ENCODE measurements at places on chromosomes 16 and 17.

GRCh38 chr16:49800876-49801275 lies 55.0 kb downstream of the ZNF423 start:
- no peak for DNase-seq

DNA sequence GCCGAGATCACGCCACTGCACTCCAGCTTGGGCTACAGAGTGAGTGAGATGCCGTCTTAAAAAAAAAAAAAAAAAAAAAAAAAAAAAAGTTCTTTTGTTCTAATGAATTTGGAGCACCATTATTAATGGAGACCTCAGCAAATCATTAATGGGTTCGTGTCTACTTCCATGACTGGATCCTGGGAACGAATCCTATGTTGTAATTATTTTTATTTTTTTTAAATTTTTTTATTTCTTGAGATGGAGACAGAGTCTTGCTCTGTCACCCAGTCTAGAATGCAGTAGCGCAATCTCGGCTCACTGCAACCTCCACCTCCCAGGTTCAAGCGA lies 30.7 kb downstream of the SPOP start:
- no peak for DNase-seq

- no peak for DNase-seq
Measured at GRCh38 chr16:48596326-48596725, 13.7 kb downstream of the N4BP1 start.

GRCh38 chr16:23302045-23302956 lies at the start of gene SCNN1B:
Gene SCNN1B, plus strand, starts transcription at chr16:23302302. Its CDS starts 46,298 bp downstream, at chr16:23348600.
- no peak for DNase-seq

DNA sequence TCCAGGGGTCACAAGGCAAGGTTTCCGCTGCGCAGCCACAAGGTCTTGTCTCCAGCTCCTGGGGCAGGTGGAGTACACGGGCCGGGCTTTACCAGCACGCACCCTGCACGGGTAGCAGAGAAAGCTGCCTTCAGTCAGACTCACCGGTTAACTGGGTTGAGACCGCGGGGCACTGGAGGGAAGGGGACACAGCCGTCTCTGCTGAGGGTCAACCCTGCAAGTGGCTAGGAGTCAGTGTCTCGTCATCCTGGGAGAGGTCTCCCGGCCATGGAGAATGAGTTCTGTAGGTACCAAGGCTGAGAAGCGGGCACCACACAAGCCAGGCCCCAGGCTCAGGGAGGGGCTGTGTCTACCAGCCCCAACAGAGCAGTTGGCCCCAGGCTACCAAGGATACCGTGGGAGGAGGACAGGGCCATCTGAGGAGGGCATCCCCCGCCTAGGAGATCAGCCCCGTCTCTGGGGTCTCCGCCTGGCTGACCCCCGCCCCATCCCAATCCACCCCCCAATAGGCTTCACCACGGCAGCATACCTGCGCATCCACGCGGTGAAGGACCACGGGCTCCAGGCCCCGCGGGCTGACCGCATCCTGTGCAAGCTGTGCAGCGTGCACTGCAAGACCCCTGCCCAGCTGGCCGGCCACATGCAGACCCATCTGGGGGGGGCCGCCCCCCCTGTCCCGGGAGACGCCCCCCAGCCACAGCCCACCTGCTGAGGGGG lies 2.8 kb upstream of the PRRT2 start:
- DNase-seq, result no peak

DNA sequence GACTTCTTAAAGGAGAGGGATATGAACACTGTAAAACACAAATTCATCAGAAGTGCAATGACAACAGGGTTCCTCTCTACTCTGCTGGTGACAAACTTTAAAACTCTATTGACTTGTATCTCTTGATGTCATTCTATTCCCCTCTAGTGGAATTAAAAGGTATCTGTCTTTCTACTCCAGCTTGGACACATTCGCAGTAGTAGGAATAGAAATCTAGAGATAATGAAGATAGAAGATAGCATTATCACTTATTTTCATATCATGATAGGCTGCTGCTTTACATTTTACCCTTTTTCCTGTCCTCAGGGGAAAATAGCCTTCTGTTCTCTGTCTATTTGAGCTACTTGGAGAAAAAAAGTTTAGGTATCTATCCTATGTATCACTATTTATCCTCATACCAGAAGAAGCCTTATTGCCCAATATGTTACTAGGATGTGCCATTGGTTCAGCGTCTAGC lies 209.6 kb upstream of the CACNG5 start:
- DNase-seq, result no peak

DNA sequence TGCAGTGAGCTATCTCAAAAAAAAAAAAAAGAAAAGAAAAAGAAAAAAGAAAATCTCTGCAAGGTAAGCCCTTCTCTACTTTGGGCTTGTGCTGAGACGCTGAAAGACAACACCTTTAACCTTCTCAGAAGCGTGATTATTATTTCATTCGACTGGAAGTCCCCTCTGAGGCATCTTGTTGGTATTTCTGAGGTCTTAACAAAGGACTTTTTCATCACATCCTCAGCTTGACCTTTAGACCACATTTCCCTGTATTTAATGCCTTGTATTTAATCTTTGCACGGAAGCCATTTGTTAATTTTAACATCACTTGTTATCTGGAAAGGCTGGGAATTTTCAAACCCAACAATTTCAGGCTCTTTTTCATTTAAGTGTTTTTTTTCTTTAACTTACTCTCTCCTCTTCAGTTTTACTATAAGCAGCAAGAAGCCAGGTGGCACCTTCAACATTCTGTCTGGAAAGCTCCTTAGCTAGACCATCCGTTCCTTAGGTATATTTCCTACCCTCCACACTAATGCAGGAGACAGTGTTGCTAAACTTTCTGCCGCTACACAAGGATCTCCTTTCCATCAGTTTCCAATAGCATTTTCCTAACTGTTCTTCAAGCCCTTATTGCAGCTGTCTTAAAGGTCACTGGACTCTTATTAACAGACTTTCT lies 10.3 kb downstream of the KCTD13 start:
- DNase-seq, result no peak

- no peak for DNase-seq
Measured at GRCh38 chr17:50149091-50149416, 1.4 kb downstream of the PPP1R9B start.

DNA sequence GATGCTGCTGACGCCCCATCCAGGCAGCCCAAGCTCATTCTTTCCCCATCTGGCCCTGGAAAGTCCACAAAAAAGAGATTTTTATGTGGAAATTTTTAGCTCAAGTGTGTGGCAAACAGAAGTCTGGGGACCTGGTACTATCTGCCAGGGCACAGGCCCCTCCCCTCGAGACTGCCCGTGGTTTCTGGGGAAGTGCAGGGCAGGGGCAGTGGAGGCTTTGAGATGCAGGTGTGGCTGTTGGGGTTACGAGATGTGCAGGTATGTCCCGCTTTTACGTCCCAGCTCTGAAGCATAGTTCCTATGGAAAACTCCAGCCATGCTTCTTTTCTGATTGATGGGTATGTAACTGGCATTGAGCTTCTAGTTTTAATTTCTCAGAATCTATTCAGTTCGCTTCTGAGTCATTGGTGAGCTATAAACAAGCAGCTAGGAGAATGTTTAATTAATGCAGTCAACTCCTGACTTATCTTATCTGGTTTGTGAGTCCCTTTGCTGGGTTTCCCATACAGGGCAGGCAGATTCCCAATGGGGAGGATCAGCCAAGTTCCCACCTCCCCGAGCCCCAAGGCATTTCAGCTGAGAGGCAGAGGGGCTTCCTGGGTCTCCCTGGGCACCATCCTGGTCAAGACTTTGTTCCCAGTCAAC lies 16.2 kb downstream of the TBX4 start:
- DNase-seq, result no peak

DNA sequence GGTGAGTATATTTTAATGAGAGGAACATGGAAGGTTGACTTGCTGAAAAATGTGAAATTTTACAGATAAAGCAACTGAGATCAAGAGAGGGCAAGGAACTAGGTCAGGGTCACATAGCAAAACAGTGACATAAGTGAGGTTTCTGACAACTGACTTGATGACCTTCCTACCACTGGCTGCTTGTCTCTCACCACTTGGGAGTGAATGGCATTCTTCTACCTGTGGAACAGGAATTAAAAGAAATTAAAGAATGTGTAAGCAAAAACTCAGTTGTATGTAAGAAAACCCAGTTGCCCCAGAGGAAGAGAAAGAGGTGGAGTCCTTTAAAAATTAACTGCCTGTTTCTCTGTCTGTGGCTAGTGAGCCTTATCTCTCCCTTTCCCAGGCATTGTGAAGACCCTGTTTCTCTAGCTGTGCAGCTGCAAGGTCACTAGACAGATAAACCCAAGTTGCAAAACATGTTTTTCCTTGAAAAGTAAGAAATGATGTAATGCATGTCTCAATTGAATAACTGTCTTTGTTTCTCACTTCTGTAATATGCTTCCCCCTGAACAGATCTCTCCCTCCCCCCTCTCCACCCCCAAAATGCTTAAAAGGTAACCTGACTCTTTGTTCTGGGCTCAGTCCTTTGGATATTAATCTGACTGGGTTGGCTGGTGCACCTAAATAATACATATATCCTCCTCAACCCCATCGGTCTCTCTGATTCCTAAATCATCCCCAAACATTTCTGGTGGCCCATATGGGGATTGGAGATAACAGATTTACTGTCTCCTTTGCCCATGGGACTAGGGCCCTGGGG lies 23.4 kb downstream of the ACSM1 start:
- no peak for DNase-seq

GRCh38 chr16:88407807-88408206 lies 25.0 kb downstream of the ZNF469 start:
- DNase-seq, result no peak

GRCh38 chr16:86202760-86203426 lies 303.9 kb downstream of the IRF8 start:
- no peak for DNase-seq

DNA sequence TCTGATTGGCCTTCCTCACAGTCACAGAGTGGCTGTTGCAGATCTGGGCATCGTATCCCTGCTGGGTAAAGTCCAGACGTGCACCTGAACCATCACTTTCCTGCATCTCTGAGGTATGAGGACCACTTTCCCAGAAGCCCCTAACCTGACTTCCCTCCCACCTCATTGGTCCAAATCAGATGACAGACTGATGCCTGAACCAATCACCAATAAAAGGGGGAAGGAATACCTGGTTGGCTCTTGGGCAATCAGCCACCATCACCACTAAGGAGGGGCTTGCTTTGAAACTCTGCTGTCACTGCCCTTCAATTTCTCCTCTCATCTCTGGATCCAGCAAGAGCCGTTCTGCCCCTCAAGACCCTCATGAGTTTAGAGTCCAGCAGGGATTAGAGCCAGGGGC lies 13.6 kb upstream of the WFDC1 start:
- no peak for DNase-seq

DNA sequence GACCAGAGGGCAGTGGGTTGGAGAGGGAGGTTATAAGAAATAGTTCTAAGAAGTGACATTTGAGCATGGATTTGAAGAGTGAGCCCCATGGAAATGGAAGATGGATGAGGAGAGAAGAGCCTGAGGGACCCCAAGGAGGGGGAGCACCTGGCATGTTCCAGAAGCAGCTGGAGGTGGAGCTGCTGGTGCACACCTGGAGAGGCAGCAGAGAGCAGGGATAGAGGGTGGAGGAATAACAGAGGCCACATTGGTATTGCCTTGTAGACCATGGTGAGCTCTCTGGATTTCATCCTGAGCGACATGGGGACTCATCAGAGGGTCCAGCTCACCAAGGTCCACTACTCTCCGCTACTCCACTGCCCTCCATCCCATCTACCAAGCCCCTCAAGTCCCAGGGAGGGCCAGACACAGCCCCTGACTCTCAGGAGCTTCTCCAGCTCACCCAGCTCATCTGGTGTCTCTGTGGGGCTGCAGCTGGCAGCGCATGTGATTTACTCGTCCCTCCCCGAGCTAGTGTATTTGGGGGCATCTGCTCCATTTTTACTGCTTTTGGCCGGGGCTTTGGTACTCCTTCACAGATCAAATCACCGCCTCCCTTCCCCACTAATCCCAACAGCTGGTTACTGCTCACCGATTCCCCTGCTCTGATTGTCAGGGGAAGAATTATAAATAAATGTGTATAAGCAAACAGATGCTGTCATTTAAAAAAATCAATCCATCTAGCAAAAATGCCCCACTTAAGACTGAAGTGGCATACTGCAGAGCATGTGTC lies 22.1 kb upstream of the KDM8 start:
- DNase-seq, result no peak

Data from cerebellar nuclear complex (tissue), 1 donor.